Sigmoid colon (tissue), 7 donors: ENCODE measurements at places on chromosomes 7 and 10. TPM values are rescaled to one million over a fixed set of nuclear protein-coding genes. Genes with fewer than 3 reads are reported as not detected.

- no peaks in the 10 kb centered on the region for H3K27me3 ChIP-seq
- H3K4me1 ChIP-seq: peaks cover 28% of the 10 kb centered on the region
- no peaks in the 10 kb centered on the region for H3K36me3 ChIP-seq
- H3K27ac ChIP-seq: no peak overlapping the region
Observed at GRCh38 chr10:70668454-70668970, 3.8 kb upstream of the ADAMTS14 start.

The MKI67 gene
- 1.8 TPM for total RNA-seq

DNA sequence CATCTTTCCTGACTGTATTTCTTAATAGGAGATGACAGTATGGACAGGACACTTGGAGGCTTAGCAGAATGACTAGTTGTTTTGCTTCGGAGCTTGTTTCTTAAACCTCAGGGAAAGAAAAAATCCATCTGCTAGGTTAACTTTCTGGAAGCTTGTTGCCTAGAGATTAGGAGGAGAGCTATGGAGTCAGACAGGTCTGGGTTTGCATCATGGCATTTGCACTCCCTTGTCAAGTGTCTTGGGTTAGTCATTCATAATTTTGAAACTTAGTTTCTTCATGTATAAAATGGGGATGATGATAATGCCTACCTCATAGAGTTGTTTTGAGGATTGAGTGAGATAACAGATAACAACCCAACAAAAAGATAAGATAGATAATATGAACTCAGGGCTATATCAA lies 231.5 kb downstream of the STK31 start:
- H3K36me3 ChIP-seq: no peaks in the 10 kb centered on the region
- no peak for DNase-seq
- no peaks in the 10 kb centered on the region for H3K4me1 ChIP-seq
- no peaks in the 10 kb centered on the region for H3K27me3 ChIP-seq

The MYH16 gene
- not detected for total RNA-seq

The RNLS gene
- 8.8 TPM for total RNA-seq

DNA sequence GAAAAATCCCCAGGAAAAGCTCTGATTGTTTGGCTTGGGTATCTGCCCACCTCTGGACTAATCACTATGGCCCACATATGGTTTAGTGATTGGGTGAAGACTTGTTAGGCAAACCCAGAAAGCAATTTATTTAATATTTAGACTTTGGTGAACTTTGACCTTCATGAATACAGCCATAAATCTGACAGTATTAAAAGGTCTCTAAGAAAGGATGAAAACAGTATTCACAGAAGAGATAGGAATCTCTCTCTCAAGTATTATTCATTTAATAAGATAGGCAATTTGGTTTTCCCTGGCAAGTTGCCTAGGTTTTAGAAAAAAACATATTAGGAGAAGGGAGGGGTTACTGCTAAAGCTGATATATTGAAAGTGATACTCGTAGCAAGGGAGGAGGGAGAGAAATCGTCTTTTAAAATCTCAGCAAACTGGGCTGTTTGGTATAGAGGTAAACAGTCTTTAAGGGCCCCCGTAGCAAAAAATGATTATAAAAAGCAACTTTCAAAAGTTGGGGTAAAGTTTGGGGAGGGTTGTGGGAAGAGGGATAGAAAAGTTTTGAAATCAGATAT lies 57.1 kb downstream of the LSMEM1 start:
- H3K27me3 ChIP-seq: no peaks in the 10 kb centered on the region
- no peak overlapping the region for H3K27ac ChIP-seq
- H3K4me3 ChIP-seq: no peak overlapping the region
- DNase-seq: no peak
- H3K4me1 ChIP-seq: no peaks in the 10 kb centered on the region

The ZNF727 gene
- total RNA-seq: 8.6 TPM

The ZMYND11 gene
- 132 TPM for total RNA-seq
